ENCODE measurements at places on chromosomes 6 and 20.

DNA sequence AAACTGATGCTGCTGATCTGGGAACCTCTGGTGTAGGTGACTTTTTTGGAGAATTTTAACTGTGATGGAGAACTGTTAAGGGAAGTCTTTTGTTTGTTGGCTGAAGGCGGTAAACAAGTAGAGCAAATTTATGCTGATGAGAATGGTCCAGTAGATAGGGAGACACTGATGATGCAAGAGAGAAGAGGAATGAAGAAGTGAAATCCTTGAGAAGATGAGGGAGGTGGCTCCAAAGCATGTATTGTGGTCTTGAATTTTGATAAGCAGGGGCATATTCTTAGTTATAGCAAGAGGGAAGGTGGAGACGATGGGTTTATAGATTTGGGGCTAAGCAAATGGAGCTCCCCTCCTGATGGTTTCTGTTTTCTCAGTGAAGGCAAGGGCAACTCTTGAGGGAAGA lies 22.0 kb downstream of the MAPK14 start:
- no peak for DNase-seq

- DNase-seq: no peak
These were observed 278.0 kb downstream of the ESR1 start for GRCh38 chr6:152085451-152085921.

- peak; percentile 17 for DNase-seq
These were observed 201.0 kb upstream of the FOXQ1 start for GRCh38 chr6:1110941-1111349.

DNA sequence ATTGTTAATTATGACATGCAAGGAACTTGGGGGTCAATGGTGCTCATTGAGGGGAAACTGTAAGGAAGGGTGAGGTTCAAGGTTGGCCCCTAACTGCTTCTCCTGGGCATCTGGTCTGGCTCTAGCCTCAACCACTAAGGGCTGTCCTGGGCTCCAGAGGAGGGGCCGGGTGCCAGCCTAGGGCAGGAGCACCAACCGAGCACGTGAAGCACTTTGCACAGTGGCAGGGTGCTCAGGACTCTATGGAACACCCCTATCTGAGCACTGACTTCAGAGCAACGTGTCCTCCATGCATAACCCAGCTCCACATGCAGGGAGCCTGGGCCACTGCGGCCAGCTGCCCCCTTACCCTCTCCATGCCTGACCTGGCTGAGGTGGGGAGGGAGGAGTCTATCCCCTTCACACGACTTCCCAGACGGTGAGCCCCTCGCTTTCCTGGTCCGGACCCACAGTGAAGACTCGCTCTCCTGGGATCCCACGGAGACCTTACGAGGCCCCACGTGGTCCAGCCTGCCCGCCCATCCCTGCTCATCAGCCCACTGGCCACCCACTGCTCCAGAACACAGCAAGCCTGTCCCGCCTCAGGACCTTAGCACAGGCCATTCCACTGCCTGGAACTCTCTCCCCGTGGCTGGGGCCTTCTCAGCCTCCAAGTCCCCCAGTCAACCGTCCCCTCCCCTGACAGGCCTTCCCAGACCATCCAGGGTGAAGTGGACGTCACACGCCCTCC lies 40.8 kb upstream of the STX16 start:
- no peak for DNase-seq

GRCh38 chr20:57498425-57499400 lies 26.2 kb downstream of the CTCFL start:
- peak; percentile 66 for DNase-seq

DNA sequence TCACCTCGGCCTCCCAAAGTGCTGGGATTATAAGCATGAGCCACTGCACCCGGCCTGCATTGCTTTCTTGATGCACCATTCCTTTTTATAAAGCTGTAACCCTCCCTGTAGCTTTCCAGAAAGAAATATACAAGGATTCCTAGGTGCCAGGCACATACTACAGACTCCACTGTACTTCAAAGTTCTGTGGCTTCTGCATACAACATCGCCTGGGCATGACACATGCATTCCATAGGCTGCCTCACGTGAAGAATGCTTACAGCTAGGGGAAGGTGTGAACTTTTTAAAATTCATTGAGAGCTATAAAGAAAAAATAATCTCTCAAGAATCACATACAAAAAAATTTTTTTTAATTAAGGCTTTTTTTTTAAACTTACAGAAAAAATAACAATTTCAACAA lies 50.2 kb downstream of the TRAM2 start:
- no peak for DNase-seq

GRCh38 chr6:128560966-128561365 lies 40.6 kb upstream of the PTPRK start:
- DNase-seq: no peak

DNA sequence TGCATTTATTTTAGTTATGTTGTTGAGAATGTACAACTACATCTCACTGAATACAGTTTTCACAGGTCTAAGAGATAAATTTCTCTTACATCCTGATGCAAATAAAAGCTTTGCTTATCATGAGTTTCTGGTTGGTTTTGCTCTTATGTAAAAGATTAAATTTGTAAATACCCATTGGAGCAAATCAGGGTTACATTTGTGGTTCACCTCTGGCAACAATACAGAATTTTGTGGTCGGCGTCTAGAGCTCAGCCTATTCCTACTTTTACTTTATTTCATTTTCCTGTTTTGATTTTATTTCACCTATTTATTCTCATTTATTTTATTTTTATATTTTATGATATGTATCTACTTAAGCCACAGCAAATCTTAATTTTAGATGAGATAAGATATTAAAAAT lies 271.9 kb upstream of the MARCKS start:
- DNase-seq: no peak

DNA sequence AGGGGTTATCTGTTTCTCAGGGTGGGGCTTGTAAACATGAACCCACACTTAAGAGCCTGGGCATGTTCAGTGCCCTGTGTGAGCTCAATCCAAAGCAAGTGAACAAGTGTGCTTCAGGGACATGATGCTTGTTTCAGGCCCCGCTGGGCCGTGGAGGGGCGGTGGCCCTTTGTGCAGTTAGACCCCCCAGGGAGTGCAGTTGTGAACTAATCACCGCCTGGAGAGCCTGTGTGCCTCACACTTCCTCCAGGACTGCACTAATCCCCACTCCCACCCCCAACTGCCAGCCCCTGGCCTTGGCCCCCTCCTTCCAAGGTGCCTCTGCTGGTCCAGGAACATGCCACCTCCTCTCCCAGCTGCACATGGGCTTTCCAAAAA lies 58.1 kb downstream of the RREB1 start:
- peak; percentile 84 for DNase-seq

GRCh38 chr20:48717680-48718223 lies 110.0 kb downstream of the PREX1 start:
- DNase-seq: no peak

GRCh38 chr20:54219751-54220426 lies 12.0 kb downstream of the PFDN4 start:
- DNase-seq: peak; percentile 55

GRCh38 chr6:2589171-2589661 lies 161.5 kb downstream of the MYLK4 start:
- no peak for DNase-seq

DNA sequence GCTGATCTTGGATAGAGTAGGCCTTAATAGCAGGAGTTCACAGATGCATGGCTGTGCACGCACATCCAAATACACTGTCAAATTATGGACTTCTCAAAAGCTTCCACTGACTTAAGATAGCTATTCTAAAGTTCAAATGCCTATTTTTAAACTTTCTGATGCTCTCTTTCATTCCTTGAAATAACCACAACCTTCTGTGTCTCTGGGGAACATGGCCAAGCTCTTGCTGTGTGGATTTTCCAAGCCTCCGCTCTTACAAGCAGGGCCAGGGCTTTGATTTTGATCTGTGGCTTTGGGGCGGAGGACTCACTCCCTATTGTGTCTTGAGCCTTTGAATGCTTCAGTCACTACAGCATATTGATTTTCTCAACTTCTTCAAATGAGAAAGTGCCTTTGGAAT lies 35.7 kb upstream of the SNRPB2 start:
- no peak for DNase-seq

DNA sequence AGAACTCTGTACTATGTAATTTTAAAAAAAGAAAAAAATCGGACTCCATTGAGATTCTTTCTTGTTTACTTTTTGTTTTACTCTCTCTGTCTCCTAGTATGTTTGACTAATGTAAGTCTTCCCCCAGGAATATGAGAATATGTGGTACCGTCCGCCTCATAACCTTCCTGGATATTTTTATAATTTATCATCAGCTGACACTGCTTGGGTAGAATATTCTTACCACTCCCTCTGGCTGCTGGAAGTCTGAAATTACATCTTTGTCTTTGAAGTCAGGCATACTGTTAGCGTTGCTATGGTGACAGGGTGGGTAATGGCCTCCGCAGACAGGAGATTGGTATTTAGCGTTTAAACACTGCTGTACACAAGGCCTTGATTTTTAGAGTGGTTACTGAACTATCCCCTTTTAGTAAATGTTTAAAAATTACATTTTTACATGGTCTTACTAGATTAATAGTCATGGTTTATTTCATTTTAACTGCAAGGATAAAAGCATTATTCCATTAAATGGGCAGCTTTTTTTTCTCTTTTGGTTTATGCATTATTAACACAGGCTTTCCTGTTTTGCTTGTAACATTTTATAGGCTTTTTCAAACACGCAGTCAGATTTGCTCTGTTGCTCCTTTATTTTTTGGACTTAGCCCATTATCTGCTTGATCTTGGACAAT lies 176.4 kb downstream of the ARID1B start:
- DNase-seq: peak; percentile 97

DNA sequence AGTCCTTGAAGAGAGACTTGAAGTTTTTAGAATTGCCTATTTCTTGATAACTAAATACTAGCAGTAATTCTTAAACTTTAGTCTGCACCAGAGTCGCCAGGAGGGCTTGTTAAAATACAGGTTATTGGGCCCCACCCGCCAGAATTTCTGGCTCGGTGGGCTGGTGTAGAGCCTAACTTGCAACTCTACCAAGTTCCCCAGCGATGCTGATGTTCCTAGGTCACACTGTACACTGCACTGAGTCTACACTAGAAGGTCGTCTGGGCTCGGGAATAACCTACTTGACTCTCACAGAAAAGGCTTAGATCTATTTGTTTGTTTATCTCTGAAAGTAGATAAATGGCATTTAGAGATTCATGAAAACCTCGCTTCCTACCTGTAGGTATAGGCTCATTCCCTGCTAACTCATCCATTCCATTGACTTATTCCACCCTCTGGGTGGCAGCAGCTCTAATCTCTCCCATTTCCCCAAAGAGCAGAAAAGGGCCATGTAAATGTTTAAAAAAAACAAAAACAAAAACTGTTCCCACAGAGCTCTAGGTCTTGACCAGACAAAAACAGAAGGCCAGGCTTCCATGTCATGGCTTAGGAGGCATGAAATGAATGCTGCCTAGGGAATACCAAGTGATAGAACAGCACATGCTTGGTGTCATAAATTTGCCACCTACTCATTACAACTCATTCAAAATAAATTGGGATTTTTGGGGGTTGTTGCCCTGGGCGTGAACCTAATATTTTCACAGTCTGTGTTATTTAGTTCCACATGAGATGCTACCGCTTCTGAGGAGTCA lies 292.1 kb downstream of the ADGB start:
- no peak for DNase-seq

- no peak for DNase-seq
These were observed 281.5 kb downstream of the HTR1B start for GRCh38 chr6:77181749-77182148.

- DNase-seq: no peak
These were observed 189.1 kb upstream of the SUPT3H start for GRCh38 chr6:45566882-45567281.

GRCh38 chr6:80594461-80594860 lies 488.0 kb downstream of the BCKDHB start:
- DNase-seq: no peak

DNA sequence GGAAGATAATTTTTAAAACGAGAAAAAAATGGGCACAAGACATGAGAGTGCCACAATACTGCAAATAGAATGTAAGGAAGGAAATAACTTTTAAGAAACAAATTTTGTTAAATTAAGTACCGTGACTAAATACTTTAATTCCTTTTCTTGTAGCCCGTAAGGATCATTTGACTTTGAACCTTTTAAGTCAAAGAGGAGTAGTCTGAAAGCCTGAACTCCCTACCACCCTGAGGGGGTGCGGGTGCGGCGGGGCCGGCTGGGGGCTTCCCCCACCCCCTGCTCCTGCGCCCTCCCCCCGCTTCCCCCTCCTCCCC lies 231 bp upstream of the PHACTR2 start:
- no peak for DNase-seq

DNA sequence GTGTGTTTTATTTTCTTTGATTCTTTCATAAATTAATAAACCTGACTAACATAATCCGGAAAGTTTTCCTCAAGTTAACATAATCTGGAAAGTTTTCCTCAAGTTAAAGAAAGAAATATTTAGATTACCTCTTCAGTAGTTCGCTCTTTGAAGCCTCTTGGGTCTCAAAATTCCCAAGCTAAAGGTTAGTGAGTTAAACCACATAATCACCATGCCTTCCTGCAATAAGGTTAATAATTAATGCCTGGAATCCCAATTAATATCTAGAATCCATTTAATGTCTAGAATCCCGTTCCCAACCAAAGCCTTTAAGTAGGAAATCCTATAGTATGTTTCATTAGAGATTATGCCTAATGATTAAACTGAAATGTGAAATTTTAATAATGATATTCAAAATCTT lies 12.9 kb downstream of the DCDC2 start:
- DNase-seq: no peak

- no peak for DNase-seq
These were observed 260.3 kb upstream of the MAN1A1 start for GRCh38 chr6:119609865-119610264.

GRCh38 chr20:9253006-9253539 lies 184.2 kb downstream of the PLCB4 start:
- DNase-seq: no peak

DNA sequence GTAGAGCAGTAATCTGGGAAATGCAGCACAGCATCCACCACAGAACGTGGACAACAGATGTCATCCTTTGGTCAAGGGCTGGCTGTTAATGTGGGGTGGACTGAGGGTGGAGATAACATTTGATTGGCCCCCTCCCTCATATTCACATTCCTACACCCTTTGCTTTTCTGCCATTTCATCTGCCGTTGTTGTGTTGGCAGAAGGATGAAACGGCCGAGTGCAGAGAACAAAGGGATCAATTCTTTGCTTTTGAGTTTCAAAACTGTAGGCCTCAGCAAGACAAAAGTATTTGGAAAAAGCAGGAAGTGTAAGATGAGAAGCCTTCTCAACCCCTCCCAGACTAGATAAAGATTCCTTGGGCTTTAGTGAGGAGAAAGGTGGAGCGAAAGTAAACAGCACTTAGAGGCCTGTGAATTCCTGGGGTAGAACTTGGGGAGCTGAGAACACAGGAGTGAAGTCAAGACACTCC lies 74.2 kb upstream of the PHIP start:
- DNase-seq: no peak

GRCh38 chr6:95544517-95545225 lies 32.7 kb upstream of the MANEA start:
- no peak for DNase-seq

DNA sequence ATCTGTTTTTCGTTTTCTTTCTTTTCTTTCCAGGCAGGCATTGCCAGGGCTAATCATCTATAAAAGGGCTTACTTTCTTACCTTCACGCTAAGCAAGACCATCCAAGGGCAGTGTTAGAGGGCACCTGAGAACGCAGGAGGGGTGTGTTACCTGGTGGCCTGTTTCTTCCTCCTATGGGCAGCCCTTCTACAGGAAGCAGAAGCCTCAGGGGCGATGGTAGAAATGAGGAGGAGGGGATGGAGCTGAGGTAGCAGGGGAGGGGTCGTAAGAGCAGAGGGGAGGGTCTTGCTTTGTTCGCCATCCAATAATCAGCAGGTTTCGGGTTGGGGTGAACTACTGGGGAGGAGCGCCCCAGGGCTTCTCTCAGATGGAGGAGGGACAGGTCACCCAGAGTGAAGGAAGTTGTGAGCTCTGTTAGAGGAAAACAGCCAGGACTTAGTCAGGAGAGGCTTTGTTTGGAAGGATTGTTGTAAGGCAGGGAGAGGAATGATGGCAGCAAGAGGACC lies 1.5 kb upstream of the CCR6 start:
- no peak for DNase-seq
